NCI-H1417 treated with DMSO at 0.1 percent for 48 hours (cell line): ENCODE measurements at places on chromosomes 6 and 20.

DNA sequence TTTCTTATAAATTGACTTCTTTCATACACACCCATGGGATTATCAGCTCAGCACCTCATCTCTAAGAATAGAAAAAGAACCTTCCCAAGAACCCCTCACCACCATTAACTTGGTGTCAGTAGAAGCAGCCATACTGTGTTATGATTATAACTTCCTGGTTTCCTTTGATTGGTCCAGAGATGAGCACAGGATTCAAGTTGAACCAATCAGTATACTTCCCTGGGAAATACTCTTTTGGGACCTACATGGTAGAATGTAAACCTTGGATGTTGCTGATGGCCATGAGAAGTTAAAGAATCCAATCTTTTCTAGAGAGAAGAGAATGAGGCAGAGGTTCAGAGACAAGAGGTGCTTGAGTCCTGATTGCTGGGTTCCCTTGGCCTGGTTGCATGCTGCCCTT lies 190.8 kb downstream of the BMP7 start:
- DNase-seq: no peak

GRCh38 chr20:50967586-50967985 lies 9.0 kb downstream of the MOCS3 start:
- DNase-seq: no peak

DNA sequence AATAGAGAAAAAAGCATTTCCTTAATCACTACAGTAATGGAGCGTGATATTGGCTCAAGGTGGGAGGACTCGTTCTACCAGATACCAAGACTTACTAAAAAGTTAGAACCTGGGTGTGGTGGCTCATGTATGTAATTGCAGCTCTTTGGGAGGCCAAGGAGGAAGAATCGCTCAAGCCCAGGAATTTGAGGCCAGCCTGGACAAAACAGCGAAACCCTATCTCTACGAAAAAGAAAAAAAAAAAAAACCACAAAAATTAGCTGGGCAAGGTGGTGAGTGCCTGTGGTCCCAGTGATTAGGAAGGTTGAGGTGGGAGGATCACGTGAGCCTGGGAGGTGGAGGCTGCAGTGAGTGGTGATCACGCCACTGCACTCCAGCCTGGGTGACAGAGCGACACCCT lies 24.0 kb upstream of the ATRN start:
- no peak for DNase-seq

- DNase-seq: no peak
Measured at GRCh38 chr6:143405373-143406154, 44.9 kb downstream of the ADAT2 start.

- DNase-seq: no peak
Measured at GRCh38 chr20:438571-439469, 23.5 kb downstream of the TBC1D20 start.

GRCh38 chr6:75147512-75147911 lies 58.3 kb downstream of the COL12A1 start:
- no peak for DNase-seq

DNA sequence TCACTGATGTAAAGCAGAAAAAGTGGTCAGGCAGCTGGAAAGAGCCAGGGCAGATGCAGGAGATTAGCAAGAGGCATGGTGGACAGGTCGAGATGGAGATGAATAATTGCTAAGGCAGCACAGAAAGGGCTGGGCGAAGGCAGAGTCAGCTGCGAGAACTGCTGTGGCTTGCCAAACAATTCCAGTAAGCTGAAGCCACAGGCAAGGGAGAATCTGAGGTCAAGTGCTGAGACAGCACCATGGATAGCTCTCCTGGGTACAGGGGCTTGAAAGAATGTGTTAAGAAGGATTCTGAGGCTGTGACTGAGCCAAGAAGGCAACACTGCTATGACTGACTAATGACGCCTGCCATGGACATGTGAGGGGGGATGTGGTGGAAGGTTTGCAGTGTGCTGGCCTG lies 220.8 kb upstream of the FOXA2 start:
- no peak for DNase-seq

DNA sequence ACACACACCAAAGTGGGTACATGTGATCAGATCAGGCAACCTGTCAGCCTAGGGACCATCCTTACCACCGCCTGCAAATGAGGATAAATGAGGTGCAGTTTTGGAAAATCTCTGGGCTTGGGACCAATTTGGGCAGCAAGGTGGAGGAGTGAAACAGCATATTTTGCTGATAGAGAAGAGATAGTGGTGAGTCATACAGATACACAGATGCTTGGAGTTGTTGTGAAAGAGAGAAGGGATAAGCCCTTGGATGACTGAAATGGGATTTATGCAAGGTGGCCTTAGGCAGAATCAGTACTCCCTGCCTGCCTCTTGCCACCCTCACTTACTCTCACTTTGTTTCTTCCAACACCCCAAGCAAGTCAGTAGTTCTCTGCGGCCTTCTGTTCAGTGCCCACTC lies 34.7 kb downstream of the BMP2 start:
- DNase-seq: no peak

DNA sequence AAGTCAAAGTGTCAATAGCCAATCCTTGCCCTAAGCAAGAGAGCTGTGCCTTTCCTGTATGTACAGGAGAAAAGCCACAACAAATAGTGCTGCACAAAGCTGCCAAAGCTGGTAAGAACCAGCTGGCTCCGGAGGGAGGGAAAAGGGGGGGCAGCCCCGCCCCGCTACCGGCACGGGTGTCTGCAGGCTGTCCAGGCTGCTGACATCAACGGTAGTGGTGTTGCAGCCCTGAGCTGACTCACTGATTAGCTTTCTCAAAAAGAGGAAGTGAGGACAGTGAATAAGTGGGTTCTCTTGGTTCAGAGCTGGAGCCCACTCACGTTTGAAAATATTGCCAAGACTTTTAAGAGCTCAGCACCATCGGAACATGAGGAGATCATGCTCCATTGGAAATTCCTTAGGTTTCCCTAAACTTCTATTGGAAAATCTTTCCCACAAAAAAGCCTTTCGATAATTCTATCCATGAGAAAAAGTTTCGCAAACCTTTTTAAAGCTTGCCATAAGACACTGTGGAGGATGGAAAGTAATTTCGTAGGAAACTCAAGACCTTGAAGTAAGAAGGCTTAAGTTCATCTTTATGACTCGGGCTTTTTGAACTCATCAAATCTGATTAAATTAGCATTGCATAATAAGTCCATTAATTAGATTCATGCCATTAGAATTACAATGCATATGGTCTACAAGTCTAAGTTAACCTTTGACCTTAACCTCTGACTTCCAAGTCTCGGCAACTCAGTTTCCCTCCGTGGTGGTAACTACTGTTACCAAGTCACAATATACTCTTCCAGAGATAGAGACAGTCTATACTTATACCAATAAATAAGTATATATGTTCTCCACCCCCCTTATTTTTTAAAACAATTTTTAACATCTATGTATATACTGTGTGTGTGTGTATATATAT lies 67.0 kb downstream of the TNFRSF21 start:
- peak; percentile 10 for DNase-seq

DNA sequence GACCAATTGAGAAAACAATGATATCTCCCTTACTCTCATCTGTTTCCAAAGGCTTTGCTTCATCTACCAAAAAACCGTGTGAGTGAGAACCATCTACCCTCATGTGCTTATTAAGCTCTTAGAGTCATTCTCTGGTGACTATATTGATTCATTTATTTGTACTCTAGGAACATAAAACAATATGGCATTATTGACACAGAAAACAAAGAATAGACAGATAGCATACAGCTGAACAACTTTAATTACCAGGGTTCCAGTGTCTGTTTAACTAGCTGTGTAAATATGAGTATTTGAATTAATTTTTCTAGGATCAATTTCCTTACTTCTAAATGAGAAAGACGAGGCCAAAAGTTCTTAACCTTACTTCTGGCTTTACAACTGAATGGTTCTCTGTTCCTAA lies 31.3 kb upstream of the HEY2 start:
- peak; percentile 6 for DNase-seq

GRCh38 chr20:46951405-46951804 lies 56.8 kb downstream of the EYA2 start:
- no peak for DNase-seq

- no peak for DNase-seq
Measured at GRCh38 chr20:33828326-33828844, 17.2 kb downstream of the CHMP4B start.

DNA sequence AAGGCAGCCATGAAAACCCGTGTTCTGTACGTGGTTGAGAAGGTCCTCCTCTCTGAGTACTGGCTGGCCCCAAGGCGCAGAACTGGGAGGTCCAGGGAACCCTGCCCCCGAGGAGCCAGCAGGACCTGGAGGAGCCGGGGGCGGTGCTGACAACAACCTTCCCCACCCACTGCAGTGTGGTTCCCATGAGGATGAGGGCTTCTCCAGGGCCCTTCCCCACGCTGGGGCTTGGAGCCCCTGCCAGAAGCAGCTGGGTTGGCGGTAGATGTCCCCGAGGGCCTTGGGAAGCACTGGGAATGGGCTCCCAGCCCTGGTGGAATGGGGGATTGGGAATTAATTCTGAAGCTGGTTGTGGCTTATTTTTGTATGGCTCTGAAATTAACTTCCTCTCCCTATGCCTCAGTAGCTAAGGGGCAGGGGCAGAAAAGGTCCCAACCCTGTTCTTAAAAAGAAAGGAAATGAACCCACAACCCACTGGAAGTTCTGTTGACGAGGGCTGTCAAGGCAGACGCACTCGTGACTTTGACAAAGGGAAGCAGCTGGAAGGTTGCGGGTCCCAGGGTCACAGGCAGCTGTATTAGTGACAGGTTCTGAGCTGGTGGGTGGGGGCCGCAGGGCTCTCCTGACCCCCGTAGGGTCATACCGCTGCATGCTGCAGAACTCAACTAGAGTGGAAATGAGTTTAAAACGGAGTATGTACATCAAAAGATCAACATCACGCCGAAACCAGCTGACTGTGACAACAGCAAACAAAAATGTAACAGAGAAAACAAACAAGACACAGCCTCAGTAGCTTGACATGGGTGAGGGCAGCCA lies 13.9 kb upstream of the HELZ2 start:
- DNase-seq: no peak

DNA sequence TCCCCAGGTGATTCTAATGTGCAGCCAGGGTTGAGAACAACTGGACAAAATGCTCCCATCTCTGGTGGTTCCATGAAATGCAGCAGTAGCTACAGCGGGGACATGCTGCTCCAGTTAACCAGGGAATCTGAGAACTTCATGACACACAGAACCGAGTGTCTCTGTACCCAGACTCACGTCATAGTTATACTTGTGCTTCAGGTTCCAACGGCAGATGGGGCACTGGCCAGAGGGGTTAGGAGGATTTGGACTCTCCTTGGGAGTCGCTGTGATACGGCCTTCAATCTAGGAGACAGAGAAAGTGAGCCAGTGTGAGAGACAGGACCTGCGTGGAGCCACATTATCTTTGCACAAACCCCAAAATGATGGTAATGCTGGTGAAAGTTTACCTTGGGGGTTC lies 9.2 kb downstream of the MRPS18A start:
- no peak for DNase-seq

GRCh38 chr6:107110200-107110599 lies 5.1 kb downstream of the BEND3 start:
- DNase-seq: no peak

DNA sequence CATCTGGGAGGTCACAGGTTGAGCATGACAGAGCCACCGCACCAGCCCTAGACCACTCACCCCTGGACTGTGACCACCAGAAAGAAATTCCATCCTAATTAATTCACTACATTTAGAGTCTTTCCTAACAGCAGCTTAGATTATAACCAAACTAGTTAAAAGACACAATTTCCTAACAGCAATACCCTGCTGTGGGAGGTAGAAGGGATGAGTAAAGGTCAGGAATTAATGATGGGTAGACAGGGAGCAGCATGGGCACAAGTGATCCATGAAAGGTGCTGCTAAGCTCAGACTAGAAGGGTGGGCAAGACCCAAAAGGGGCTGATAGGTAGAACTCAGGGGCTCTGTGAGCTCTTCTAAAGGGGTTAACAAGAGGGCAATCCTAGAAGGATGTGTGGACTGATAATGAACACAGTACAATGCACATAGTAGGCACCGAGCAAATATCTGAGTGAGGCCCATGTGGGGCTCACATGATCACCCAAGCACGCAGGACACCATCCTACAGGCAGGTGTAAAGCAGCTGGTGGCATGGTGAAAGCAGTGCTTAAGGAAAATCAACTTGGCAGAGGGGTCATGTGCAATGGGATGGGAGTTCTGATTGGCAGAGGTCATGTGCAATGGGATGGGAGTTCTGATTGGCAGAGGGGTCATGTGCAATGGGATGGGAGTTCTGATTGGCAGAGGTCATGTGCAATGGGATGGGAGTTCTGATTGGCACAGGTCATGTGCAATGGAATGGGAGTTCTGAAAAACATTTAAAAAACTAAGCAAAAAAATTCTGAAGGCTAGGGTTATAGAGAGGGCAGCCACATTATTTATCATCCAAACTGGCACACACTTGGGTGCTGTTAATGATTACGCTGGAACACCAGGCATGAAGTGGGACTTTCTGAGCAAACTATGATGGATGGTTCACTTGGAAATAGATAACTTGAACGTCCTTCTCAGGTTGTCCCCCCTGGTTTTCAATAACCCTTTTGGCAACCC lies 188.2 kb upstream of the FOXQ1 start:
- DNase-seq: no peak

DNA sequence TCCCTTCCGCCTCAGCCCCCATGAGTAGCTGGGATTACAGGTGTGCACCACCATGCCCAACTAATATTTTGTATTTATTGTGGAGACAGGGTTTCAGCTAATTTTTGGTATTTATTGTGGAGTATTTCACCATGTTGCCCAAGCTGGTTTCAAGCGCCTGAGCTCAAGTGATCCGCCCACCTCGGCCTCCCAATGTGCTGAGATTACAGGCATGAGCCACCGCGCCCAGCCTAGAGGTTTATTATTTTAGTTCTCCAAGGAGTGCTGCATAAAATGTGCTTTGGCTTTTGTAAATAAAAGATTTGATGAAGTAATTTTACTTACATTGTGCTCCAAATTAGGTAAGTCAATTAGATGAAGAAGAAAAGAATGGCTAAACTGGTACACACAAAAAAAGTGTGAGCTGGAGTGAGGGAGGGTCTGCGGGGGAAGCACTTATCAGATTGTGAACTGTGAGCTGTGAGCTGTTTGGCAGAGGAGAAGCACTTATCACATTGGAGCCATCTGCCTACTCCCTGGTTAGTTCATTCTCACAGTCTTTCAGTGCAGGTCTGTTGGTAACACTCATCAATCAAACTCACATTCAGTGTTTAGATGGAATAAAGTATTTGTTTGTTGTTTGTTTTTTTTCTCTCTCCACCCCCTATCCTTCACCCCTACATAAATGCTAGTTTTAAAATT lies 398.0 kb downstream of the EPHA7 start:
- DNase-seq: no peak

DNA sequence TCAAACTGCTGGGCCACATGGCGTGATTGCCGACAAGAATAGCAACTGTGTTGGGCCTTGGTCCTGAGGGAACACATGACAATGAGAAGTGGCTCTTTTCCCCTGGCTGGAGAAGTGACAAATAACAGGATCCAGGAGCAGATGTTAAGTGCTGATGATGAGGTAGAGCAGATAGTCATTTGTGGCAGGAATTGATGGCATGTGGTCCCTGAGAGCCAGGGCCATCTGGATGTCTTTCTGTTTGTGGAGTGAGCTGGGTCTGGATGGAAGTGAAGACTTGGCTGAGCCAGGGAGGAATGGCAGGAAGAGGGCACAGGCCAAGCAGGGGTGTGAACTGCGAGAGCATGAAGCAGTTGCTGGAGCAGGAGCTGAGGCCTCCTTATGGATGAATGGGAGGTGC lies 67.8 kb downstream of the SCAND1 start:
- DNase-seq: no peak

- DNase-seq: no peak
Measured at GRCh38 chr6:165694296-165694695, 31.3 kb upstream of the PDE10A start.

GRCh38 chr6:106783640-106784566 lies 154.5 kb downstream of the QRSL1 start:
- DNase-seq: no peak

GRCh38 chr20:52649727-52650126 lies 322.4 kb upstream of the TSHZ2 start:
- DNase-seq: peak; percentile 34

- DNase-seq: no peak
Measured at GRCh38 chr6:46099952-46100351, 29.8 kb upstream of the ENPP4 start.
